NCI-H2227 treated with DMSO at 0.1 percent for 48 hours (cell line): ENCODE measurements at places on chromosomes 3 and 15.
A peak's percentile ranks its signal among the peaks of the same experiment; 100 is the strongest.

DNA sequence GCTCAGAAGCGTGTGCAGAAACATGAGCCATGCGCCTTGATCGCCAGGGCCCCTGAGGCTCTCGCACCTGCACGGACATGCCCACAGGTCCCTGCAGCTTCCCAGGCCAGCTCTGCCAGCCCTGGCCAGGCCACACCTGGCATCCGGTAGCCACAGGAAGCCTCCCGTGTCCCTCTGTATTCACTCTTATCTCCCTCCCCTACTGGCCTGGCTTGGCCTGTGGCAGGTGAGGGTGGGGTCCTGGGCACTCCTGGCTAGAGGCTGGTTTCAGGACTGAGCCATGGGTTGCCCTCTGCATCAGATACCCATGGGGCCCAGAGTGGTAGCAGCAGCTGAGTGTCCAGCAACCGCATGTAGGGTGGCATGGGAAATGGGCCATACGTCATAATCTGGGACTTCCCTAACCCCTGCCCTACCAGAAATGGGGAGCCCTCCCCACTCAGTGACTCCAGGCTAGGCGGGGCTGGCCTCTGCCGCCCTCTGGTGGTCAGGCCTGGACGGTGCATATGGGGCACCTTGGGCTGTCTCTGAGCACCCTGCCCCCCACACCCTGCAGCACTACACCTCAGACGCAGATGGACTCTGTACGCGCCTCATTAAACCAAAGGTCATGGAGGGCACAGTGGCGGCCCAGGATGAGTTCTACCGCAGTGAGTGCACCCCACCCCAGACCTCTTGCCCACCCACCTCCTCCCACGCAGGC is 12.6 kb upstream of the LMAN1L start:
- peak; percentile 1 for DNase-seq

DNA sequence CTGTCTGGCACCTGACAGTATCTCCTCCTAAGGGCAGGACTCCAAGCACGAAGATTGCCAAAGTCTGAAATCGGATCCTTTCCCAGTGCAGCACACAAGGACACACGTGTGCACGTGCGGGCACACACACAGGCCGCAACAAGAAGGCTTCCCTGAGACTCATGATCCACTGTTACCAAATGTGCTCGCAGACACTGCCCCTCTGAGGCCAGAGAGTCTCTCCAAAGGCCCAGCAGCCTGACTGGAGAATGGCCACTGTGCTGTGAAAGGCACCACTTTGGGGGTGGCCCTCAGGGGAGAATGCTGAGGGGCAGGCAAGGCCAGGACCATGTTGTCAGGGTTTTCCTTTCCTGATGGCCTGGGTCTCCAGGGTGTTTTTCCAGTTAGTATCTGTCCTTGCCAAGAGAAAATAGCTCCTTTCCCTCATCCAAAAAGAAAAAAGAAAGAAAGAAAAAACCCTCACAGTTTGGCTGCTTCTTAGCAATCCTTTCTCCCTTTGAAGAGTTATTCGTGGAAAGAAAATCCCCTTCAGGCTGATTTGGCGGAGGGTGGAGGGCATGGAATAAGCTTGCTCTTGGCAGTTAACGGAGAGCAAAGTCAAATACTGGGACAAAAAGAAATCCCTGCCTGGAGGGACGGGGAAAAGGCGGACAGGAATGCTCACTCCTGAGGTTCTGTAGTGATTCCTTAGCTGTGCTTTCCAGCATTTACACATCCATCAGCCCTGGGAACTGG is 112.2 kb upstream of the ETV5 start:
- no peak for DNase-seq

GRCh38 chr15:101426761-101427333 is 62.7 kb downstream of the PCSK6 start:
- no peak for DNase-seq

DNA sequence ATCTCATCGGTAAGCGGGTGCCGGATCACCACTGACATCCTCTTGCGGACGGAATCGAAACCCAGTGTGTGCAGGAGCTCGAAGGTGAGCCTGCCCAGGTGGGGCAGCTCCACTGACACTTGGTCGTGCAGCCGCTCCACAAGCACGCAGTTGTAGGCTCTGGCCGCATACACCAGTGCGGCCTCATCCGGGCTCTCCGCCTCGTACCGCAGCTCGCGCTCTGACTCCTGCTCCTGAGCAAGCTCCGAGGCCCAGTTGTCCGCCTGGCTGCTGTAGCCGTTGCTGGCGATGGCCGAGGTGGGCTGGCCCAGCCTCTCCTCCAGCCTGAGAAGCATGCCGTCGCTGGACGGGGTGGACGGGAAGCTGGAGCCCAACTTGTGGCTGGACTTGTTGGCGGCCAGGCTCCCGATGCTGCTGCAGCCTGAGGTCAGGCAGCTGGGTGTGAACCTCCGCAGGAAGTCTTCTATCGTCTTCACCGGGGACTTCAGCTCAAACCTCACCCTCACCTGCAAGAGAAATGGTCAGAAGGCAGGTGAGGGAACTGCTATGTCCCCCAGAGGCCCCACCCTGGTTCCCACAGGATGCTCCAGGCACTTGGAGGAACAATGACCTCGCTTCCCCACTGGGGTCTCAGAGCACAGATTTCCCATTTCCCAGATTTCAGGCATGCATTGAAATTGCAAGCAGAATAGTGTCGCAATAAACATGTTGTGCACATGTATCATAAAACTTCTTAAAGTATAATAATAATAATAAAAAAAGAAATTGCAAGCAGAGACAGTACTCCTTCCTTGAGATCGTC is 149.2 kb downstream of the ATP10A start:
- DNase-seq = no peak

- DNase-seq = no peak
Observed at GRCh38 chr3:118186051-118186450, 848.6 kb downstream of the IGSF11 start.

DNA sequence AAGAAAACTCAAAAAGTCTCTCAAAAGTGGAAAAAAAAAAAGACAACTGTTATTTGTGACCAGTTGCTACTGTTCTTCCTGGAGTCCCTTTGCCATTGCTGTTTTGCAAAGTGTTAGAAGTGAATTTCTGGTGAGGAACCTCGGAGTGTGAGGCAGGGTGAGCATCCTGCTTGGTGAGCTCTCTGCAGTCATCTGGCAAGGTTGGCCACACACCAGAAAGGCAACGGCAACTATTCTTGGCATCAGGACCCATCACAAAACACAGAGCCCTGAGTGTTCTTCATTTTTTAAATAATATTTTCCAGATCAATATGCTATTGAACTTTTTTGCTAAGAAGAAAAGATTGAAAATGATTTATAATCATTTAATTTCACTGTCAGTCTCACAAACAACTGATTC is 60.7 kb downstream of the CGNL1 start:
- DNase-seq = no peak

DNA sequence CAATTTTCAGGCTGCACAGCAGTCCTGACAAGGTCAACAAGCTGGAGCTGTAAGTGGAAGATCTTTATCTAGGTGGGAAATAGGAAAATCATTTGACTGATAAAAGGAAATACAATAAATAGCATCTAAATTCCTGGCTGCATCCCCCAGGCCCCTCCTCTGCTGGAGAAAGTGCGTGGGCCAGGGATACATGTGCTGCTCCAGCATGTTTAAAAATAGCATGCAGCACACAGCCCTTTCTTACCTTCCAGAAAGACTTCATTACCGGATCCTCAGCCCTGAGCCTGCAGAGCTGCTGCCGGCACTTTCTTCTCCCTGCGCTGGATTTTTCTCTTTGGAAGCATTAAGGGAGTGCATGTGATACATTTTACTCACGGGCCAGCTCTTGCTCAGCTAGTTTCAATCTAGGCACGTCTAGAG is 77.3 kb downstream of the HMG20A start:
- DNase-seq = peak; percentile 15

DNA sequence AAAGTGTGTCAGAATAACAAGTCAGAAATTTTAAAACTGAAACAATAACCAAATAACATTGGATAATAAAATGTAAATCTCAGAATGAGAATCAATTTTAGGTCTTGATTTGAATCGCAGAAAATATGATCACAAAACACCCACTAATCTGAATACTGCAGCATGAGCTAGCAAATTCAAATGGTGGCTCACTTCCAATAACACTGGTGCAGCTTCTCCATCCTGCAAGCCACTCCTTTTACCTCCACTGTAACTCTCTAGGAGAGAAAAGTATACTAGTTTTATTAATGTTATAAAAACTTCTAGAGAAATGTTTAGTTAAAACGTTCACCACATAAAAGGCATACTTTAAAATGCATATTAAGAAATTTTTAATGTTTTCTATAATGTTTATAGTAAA is 30.4 kb downstream of the UBE3A start:
- DNase-seq = no peak

- no peak for DNase-seq
Observed at GRCh38 chr3:3335903-3336302, 156.4 kb upstream of the CRBN start.

DNA sequence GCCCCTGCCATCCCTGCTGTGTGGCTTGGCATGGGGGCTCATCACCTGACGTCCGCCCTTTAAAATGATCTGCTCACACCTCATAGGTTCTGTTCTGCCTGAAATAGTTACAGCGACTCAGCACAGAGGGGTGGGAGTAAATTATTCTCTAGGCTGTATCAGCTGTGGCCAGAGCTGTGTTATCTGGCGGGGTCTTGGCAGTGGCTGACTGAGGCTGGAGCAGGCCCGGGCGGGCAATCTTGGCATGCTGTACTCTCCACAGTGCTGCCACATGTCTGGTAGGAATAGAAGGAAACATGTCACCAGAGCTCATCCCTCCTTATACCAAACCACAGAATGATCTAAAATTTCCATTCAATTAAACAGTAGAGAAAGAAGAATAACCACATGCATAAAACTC is 499.9 kb upstream of the LMCD1 start:
- DNase-seq = no peak

- DNase-seq = no peak
Observed at GRCh38 chr3:46406788-46407611, at the start of the genes CCR5AS and CCRL2. CCR5AS (minus strand) TSS chr3:46407066. CCRL2 (plus strand) TSS chr3:46407259; CDS start chr3:46408080, 821 bp downstream.

DNA sequence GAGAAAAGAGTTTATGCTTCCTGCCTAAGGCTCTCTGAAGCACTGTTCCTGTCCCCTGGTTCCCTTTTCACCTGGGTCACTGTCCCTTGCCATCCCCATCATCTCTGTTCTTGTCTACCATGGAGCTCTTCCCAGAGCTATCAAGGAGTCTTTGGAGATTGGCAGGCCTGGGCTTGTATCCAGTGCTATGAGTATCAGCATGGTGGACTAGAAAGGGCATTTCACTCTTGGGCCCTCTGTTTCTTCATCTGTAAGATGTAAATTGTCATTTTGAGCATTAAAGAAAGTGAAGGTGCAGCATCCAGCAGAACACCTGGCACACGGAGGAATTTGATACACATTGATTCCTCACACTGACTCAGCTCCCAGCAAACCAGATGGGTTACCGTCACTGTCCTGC is 388.2 kb downstream of the CACNA2D3 start:
- DNase-seq = no peak

- no peak for DNase-seq
Observed at GRCh38 chr3:37467761-37468160, 293.4 kb upstream of the LRRFIP2 start.

- DNase-seq = no peak
Observed at GRCh38 chr3:52330194-52330805, 14.2 kb downstream of the DNAH1 start.

DNA sequence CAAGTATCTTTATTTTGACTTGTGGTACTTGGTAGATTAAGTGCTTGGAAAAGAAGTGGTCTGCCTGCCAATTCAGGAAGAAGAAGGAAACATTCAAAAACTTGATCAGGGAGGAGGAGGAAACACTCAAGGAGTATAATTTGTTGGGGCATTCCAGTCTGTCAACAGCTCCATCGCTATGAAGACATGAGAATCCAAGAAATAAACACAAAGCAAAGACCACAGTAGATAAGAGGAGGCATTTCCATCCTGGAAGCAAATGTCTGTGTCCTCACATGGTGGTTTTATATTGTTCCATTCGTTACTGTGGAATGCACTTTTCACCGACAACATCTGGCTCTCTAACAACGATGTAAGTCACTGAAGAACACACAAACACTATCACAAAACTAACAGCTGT is 176.1 kb upstream of the FRMD4B start:
- DNase-seq = no peak

GRCh38 chr3:32972482-32973146 is 21.2 kb downstream of the CCR4 start:
- DNase-seq = no peak

DNA sequence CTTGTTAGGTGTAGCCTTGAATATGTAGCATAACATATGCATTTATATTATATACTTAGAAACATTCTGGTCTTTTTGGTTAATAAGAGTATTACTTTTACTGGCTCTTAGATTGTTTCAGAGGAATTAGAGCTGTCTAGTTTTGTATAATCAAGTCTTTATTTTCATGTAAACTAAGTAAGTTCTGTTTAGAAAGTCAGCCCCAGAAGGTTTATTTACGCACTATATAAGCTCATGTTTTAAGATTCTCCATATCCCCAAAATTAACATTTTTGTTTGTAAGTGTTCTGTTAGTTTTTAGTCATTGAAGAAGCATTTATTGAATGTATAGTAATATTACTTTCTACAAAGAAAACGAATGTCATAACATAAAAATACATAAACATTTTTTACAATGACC is 158.1 kb downstream of the HCN4 start:
- DNase-seq = no peak

DNA sequence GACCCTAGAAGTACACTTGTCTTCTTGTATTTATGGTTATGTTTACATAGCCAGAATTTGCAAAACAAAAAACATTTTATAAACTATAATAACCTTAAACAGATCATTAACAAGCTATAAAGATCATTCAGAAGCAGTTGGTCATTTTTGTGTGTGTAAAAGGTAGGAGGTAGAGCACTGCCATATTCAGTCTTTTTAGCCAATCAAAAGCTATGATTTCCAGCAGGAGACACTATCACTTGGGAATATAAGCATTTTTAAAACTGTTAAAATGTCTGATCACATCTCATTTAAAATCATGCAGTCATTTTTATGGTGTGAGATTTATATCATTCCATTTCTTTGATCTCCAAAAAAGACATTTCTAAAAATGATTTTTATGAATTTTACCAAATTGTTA is 42.6 kb upstream of the ATP2C1 start:
- no peak for DNase-seq

DNA sequence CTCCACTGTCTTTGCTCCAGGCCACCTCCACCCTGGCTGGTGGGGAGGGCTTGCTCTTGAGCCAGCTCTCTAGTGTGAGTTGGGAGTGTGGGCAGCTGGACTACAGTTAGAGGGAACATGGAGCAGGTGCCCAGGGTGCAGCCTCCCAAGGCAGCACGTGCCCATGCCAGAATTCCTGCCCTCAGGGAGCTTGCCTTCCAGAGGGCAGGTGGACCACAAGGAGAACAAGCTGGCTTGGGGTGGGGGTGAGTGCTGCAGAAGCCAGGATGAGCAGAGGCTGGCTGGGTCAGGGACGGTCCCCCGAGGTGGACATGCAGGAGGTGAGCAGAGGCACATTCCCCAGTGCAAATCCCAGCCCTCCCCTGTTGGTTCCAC is 89.5 kb downstream of the VGLL4 start:
- no peak for DNase-seq
